Activated CD4-positive, alpha-beta memory T cell treated with anti-CD3 and anti-CD28 coated beads, Interleukin-2, amount 10 ng/mL, durations not matched to agents 7 days and 5 days (primary cell): ENCODE measurements at places on chromosomes 2 and 18.

DNA sequence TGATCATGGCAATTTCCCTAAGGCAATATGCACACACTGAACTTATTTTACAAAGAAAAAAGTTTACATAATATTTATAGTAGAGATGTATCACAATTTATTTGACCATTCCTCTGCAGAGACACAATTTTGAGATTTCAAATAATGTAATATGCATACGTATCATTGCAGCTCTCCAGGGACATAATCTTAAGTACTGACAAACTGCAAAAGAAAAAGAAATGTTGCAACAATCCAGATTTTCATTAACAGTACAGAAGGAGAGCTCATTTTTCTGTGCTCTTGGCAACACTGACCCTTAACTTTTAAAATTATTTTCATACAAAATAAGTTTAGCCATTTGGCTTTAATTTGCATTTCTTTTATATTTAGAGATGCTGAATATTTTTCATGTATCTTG lies 710.2 kb upstream of the SLC39A10 start:
- DNase-seq, result no peak

DNA sequence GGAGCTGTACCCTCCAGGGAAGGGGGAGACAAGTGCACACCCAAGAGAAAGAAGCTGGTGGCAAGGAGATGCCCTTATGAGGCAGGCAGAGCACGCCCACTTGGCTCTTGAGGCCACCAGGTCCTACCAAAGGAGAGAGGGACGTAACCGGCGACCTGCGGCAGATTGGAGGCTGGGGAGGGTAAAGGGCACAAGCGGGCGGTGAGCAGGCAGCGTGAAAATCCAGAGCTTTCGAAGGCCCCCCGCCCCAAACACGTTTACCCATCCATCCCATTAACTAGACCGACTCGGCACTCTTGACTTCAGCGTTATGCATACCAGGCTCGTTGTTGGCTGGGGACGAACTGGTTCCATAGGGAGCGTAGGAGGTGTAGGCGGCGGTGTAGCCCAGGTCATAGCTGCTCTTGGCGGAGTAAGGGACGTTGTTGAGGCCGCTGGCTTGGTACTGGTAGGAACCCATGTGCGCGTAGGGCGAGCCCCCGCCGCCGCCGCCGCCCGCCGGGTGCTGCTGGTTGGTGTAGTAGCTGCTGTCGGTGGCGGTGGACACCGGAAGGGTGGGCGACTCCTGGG lies 794 bp downstream of the DLX2 start:
- DNase-seq, result peak; percentile 45

DNA sequence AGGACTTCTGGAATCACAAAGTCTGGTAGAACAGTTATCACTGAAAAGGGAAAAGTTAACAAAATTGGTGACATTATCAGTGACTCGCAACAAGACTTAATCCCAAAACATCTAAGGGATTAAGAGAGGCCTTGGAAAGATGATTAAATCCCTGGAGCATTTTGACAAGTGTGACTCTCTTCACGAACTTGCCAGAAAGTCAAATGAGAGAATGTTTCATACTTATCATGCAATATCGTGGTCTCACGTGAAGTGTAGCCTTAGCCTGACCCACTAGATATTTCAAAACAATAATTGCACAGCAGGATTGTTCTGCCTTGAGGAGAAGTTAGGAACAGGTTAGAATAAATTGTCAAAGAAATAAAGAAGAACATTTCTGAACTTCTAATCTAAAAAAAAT lies 104.5 kb downstream of the COL6A3 start:
- no peak for DNase-seq

GRCh38 chr2:199606193-199606780 lies 148.5 kb upstream of the SATB2 start:
- no peak for DNase-seq

GRCh38 chr2:109433926-109434325 lies 179.8 kb downstream of the SEPTIN10 start:
- DNase-seq, result no peak

- DNase-seq, result no peak
Observed at GRCh38 chr2:30157616-30158015, 10.8 kb downstream of the YPEL5 start.

GRCh38 chr18:44128365-44128764 lies 552.3 kb upstream of the SETBP1 start:
- no peak for DNase-seq

- no peak for DNase-seq
Observed at GRCh38 chr2:53989210-53989862, 18.5 kb upstream of the PSME4 start.

DNA sequence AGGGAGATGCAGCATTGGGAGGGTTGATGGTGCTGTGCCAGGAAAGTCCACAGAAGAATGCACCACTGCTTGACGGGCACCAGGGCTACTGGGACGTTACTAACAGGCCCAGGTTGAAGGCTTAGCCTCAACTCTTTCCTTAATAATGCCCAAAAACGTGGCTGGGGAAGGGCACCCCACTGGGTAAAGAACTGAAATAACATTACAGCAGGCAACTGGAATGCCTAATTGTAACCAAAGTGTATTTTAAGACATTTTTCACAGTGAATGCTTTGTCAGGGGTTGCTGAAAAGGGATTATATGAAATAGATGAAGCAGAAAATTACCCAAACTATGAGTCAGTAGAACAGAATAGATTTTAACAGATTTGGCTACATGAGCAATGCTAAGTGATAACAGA lies 191.3 kb downstream of the CMPK2 start:
- no peak for DNase-seq

DNA sequence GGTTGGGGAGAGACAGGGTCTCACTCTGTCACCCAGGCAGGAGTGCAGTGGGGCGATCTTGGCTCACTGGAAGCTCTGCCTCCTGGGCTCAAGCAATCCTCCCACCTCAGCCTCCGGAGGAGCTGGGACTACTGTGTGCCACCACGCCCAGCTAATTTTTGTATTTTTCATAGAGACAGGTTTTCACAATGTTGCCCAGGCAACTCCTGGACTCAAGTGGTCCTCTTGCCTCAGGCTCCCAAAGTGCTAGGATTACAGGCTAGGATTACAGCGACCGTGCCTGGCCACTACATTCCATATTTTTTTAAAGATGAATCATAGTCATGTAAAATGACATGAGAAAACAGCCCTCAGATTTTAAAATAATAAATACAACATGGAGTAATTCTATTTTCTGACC lies 32.3 kb downstream of the CWC22 start:
- DNase-seq, result no peak

- no peak for DNase-seq
Observed at GRCh38 chr2:126029316-126029715, 626.6 kb upstream of the GYPC start.

GRCh38 chr2:160401895-160402294 lies 91.7 kb downstream of the RBMS1 start:
- DNase-seq, result no peak

DNA sequence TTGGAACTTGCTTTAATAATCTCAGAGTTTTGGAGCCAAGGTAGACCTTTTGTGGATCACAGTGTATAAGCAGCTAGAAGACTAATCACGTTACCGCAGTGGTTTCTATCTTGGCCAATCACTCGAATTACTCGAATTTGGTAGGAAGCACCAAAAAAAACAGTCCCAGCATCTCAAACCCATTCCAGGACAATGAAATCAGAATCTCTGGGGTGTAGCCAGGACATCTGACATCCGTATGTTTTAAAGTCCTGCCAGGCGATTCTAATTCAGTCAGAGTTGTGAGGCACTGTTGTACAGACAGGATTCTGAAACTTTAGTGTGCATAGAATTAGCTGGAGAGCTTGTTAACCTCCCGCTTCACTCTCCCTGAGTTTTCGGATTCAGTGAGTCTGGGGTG lies 30.8 kb downstream of the GRHL1 start:
- no peak for DNase-seq

GRCh38 chr2:238600506-238601432 lies 174.0 kb downstream of the ASB1 start:
- DNase-seq, result no peak

GRCh38 chr2:8882094-8882493 lies 44.7 kb upstream of the KIDINS220 start:
- DNase-seq, result no peak

GRCh38 chr2:56117764-56118163 lies 66.0 kb upstream of the CCDC85A start:
- no peak for DNase-seq

- no peak for DNase-seq
Observed at GRCh38 chr2:10906926-10907625, 4.7 kb upstream of the KCNF1 start.

DNA sequence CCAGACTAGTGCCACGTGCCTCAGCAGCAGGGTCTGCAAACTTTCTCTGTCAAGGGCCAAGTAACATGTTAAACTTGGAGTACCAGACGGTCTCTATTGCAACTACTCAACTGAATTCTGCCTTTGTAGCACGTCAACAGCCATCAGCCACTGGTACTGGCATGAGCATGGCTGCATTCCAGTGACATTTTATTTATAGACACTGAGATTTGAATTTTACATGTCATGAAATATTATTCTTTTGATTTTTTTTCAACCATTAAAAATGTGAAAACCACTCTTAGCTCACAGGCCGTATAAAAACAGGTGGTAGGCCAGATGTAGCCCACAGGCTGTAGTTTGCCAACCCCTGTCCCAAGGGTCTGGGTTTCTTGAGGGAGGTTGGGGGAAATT lies 199.7 kb downstream of the TPGS2 start:
- no peak for DNase-seq

GRCh38 chr18:13403786-13404549 lies 185.4 kb downstream of the LDLRAD4 start:
- no peak for DNase-seq

DNA sequence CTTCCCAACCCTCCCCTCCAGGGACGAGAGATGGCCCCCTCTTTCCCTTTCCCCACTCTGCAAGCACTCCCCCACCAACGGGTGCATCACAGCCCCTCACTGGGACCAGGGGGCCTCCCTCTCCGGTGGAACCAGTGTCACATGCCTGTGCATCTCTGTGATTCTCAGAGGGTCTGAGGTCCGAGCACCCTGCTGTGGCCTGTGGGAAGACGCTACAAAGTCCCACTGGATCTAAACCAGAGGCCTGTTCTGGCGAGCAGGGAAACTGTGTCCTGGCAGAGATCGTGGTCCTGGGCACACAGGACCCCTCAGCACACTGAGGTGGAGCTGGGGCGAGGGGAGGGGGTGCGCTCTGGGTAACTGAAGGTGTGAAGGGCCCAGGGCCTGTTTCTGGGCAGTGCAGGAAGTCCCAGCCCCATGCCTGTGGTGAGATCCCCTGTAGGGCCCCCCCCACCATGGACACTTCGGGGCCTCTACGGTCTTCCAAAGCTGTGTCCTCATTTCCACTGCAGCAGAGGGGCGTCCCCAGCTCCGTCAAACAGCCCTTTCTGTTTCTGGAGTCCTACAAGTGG lies 8.0 kb downstream of the SNORC start:
- DNase-seq, result no peak

DNA sequence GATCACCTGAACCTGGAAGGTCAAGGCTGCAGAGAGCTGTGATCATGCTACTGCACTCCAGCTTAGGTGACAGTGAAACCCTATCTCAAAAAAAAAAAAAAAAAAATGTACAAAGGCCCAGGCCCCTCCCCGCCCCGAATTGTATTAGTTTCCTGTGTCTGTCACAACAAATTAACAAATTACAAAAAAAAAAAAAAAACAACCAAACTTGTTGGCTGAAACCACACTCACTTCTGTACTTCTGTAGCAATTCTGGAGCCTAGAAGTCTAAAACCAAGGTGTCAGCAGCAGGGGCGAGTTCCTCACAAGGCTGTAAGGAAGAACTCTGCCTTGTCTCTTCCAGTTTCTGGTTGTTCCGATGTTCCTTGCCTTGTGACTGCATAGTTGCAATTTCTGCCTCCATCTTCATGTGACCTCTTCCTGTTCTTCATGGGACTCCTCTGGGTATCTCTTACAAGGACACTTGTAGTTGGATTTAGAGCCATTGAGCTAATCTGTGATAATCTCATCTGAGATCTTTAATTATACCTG lies 100.8 kb upstream of the ZSWIM2 start:
- no peak for DNase-seq

GRCh38 chr2:65378290-65378689 lies 54.1 kb downstream of the SPRED2 start:
- DNase-seq, result no peak

DNA sequence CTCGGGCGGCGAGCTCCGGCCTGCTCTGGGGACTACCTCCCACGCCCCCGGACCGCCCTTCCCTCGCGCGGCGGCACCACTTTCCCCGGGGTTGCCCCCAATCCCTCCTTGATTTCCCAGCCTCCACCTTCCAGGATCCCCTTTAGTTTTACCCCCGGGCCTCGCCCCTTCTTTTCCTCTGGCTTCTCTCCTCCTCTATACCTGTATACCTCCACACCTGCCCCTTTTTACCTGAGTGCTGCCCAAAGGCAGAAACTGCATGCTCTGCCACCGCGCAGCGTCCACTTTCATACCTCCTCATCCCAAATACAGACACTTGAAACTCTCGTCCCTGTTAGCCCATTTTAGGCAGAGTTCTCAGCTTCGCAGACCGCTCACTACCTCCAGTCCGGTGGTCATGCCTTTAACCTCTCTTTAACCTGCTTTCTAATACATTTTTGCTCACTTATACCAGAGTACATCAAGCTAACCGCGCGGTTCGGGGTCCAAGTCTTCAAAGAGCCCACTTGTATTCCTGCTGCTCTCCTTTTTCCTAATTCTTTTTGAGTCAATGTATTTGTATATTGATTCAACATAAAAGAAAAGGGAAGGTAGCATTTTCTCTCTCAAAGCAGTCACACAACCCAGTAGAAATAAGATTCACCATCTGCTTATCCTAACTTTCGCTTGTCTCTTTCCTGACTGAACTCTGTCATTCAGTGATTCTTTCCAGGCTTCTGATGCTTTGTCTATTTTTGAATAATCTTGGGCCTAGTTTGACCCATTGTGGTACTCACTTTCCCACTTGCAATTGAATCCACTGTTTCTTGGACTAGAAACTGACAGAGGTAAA lies 901 bp downstream of the SPOPL start:
- DNase-seq, result peak; percentile 18

GRCh38 chr2:241534293-241534692 lies 24.3 kb upstream of the BOK start:
- no peak for DNase-seq

DNA sequence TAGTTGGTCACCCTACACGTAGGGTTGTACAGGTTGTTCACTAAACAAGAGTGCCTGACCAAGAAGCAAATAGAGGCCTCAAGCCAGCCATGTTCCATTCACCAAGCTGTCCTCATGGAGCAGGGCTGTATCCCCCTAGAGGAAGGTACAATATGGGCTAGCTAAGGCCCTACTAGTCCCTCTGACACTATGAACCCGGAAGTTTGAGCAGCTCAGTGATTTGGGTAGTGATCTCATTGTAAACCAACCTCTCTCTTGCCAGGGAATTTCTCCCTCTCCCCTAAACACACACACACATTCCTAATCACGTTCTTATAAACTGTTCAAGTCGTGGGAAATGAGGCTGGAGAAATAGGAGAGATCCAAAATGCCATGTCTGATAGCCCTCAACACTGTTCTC lies 6.7 kb upstream of the CYS1 start:
- no peak for DNase-seq

GRCh38 chr2:125553768-125554167 lies 1102.2 kb upstream of the GYPC start:
- DNase-seq, result no peak
